ENCODE measurements at places on chromosomes 7 and 10.

- DNase-seq: no peak
Measured at GRCh38 chr7:91302794-91303193, 38.6 kb downstream of the FZD1 start.

- DNase-seq: no peak
Measured at GRCh38 chr7:88095-88926, 104.1 kb upstream of the FAM20C start.

DNA sequence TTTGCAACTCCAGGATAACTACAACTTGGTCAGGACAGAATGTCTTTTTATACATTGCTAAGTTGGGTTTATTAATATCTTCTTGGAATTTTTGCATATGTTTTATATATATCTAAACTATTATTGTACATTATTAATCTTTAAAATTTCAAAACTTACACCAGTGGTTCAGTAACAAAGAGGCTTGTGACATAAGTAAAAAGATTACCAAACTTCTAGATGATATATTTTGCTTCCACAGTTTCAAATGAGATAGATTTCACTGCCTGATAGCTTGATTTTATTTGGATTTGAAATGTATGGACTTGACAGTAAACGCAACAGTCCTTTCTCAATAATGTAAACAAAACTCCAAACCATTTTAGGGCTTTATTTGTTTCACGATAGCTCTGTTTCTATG lies 701.2 kb upstream of the IGFBP3 start:
- no peak for DNase-seq

DNA sequence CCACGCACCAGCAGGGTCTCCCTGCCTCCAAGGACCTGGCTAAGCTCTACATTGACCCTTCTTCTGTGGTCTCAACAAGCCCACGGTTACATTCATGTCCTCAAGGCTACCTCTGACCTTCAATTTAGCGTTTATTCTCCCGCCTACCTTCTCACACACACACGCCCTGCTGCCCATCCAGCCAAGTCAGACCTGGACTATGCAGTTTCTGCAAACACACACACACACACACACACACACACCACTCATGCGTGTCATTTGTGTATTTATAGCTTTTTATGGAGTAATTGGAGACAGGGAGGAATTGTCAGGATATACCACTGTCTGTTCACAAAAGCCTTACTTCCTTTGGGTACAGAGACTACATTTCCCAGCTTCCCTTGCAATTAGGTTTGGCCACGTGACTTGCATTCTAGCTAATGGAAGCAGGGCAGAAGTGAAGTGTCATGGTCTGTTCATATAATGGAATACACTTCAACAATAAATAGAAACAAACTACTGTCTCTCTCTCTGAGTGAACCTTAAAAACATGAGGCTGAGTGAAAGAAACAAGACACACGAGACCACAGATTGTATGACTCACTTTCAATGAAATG lies 53.8 kb upstream of the CPXM2 start:
- no peak for DNase-seq

DNA sequence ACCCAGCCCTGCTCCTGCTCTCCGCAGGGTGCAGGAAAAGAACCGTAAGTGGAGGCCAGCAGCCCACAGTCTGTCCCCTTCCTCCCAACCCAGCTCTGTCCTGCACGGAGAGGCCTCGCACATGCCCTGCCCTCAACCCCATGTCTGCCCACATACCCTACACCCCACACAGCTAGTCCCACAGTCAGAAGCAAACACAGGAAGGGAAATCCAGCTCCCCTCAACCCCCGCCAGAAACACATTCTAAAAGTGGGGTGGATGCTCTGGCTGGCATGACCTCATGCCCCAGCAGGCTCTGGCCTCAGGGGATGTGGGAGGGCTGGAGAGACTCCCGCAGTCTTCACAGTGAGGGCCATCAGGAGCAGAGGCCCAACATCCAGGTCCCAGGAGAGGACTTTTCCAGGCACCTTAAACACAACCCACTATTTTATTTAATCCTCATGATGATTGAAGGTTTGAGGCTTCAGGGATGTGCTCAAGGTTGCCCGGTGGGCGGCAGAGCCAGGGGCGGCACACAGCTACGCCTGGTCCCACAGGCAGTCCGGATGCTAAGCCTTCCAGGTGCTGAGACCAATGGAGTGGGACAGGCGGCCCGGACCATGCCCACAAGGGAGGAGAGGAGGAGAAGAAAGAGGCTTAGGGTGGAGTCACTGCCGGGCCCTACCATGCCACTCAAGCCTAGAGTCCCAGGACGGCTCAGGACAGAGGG lies 29.9 kb downstream of the CALML5 start:
- DNase-seq: no peak

GRCh38 chr7:74175340-74175739 lies 1.2 kb downstream of the EIF4H start:
- no peak for DNase-seq

- DNase-seq: no peak
Measured at GRCh38 chr7:17183630-17184328, 114.7 kb upstream of the AHR start.

DNA sequence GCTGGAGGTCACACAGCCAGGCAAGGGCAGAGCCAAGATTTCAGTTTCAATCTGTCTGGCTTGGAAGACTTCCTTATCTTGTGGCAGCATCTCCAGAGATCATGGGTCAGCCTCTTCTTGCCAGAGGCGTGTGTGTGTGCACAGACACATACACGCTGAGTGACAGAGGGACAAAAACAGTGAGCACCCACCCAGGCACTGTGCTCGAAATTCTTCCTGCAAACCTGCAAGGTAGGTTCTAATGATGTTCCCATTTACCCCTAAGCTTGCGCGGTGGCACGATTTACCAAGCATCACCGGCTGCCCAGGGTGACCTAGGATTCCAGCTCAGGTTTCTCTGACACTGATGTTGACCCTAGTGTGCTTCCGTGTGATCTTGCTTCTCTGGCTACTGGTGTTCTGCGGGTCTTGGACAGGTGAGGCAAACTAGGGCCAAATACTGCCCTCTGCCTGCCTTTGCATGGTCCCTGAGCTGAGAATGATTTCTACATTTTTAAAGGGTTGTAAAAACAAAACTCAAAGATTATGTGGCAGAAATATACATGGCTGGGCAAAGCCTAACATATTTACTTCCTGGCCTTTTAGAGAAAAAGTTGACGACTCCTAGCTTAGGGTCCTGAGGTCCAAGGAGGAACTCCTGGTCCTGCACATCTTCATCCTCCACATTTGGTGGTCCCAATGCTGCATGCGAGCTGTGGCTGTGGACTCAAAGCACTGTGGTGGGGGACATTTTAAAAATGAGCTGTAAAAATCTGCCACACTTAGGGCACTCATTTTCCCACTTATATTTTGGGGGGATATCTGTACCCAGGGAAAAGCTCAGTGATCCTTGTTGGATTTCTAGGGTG lies 268.5 kb downstream of the RPS24 start:
- no peak for DNase-seq

Data from NCI-H524 (cell line).